ENCODE measurements at places on chromosomes 1 and 21.

DNA sequence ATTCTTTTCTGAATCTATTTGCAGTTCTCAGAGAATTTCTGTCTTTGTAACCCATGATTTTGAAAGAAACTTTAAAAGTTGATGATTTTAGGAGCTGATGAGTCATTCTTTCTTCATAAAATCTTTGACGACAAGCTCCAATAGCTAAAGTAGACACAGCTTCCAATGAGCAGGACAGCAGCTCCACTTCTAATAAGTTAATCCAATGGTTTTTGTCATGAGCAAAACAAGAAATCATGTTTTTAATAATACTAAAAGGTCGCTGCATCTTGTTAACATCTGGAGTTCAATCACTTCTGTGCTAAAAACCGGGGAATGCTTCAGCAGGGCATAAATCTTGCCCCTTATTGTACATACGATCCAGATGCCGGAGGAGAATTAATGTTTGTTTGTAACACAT lies 48.9 kb upstream of the GORAB start:
- no peak for DNase-seq

- DNase-seq: no peak
Observed at GRCh38 chr1:90127288-90127953, 132.5 kb downstream of the ZNF326 start.

DNA sequence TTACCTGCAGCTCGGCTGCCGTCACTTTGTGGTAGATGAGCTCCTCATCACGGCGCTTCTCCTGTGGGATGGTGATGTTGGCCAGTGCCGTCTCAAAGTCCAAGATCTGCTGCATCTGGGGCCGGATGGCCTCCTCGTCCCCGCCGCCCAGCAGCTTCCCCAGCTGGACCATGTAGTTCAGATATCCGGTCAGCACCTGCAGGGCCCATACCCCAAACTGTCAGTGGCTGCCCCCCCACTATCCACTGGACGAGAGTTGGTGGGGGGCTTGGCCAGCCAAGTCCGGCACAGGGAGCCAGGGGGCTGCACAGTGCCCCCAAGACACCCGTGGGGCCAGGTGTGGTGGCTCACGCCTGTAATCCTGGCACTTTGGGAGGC lies 34.3 kb downstream of the ECE1 start:
- no peak for DNase-seq

GRCh38 chr1:75079538-75080290 lies 54.5 kb upstream of the LHX8 start:
- no peak for DNase-seq

DNA sequence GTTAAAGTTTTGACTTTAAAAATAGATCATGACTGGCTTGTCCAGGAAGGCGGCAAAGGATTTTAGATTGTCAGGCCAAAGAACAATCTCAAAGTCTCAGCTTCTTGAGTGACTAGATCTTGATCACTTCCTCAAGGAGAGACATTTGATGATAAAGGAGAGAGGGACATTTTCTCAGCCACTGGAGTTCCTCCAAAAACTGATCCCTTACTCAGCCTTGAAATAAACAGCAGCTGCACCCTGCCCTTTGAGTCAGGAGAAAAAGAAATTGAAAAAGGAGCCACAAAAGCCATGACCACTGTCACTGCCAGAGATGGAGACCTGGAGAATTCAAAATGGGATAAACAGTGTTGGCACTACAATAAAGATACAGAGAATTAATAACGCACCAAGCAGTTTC lies 288.4 kb upstream of the PRMT6 start:
- DNase-seq: no peak

Measured in renal cortical epithelial cell (primary cell).